HCT116 (cell line): ENCODE measurements at places on chromosomes 3 and 15. TPM values are rescaled to one million over a fixed set of nuclear protein-coding genes. Genes with fewer than 3 reads are reported as not detected.

TF gene
- total RNA-seq, result 10.4 TPM

DNA sequence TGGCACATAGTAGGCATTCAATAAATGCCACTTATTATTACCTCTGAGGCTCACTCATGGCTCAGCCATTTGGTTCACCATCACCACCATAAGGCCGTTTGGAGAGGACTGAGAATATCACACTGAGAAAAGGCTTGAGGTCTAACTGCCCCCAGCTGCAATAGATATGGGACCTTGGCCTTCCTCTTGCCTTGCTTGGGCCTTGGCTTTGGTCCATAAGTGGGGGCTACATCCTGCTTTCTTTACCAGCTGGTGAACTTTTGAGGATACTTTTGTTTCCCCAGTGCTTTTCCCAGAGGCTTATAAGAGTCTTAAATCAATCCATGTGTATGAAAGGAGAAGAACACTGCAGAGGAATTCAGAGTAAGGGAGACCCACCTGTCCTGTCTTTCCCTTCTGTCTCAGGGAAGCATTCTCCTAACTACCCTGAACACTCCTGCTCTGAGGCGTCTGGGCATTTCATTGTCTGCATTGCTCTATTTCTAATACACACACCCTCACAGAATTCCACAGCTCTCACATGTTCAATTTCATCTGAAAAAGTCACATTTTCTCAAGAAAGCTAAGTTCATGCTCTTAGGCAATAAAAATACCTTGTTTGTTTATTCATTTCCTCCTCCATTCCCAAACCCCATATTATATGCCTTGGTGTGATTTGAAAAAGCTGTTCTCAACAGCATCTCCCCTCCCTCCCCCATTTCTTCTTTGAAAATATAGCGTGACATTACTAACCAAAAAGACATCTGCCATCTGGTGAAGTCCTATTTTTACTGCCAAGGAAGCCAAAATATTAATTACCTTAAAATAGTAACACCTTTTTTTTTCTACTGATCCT is 22.5 kb upstream of the KCNMB2 start:
- no peak for DNase-seq

DNA sequence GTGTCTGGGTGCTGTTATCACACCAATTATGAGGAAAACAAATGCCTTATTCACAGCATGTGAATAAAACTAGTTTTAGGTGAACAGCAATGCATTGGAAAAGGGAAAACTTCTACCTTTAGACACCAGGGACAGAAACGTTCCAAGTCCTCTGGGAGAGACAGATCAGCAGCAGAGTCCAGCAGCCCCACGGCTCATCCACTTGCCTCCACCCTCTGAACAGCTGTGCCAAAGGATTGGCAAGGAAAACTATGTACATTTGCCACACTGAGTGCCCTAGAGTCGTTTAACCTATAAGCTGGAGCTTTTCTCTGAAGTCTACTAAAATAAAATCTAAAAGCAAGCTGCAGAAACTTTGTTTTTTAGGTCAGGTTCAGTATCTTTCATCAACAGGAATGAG is 107.7 kb upstream of the EIF1B start:
- no peak for DNase-seq

GRCh38 chr3:106209482-106209881 is 340.7 kb upstream of the CBLB start:
- DNase-seq, result no peak

SCAANT1 gene
- total RNA-seq, result not detected

SPTBN5 gene
- 0.96 TPM for total RNA-seq

- DNase-seq, result no peak
Measured at GRCh38 chr15:74889390-74889882, 406 bp upstream of the MPI start.

SLC27A2 gene
- 14.0 TPM for total RNA-seq

DNA sequence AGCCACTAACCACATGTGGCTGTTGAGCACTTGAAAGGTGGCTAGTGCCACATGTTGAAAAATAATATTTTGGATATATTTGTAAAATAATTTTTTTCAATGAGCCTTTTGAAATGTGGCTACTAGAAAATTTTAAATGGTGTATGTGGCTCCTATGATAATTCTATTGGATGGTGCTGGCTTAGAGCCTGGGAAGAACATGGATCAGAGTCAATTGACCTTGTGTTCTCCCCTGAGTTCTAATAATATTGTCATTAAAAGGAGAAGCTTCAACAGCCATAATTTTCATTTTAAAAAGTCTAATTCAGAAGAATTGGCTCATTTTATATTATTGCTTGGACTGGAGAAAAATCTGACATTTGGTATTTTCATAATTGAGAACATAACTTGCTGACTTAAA is 167.3 kb downstream of the LPP start:
- no peak for DNase-seq

DNA sequence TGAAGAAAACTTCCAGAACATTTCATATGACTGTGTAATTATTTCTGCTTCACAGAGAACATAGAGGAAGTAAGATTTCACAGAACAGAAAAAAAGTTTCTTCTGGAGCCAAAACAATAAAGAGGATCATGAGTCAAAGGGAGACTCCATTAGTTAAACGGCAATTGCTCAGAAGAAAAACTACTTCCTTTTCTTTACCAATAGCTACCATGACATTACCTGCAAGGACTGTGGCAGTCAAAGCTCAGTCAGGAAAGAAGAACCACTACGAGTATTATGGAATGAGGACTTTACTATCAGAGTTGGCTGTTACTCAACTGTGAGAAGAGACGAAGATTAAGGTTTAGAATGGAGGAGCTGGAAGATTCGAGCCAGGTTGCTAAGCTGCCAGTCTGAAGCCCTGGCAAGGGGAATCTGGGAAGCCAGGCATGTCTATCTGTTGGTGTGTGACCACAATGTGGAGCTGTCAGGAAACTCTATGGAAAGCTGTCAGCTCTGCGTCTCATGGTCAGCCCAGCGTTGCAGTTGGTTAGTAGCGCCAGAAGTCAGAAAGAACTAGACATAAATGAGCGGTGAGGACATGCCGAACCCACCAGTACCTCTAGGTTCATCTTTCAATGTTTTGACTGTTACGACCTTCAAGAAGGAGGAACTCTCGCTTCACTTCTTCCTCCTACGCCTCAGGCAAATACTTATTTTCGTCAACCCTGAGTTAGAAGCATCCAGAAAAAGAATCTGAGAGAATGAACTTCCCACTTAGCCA is 604.3 kb downstream of the FGF12 start:
- no peak for DNase-seq

MUSTN1 gene
- total RNA-seq, result 0.44 TPM

GRCh38 chr3:136109499-136109898 is 86.6 kb downstream of the MSL2 start:
- no peak for DNase-seq

HHATL gene
- total RNA-seq, result 0.52 TPM

SCN5A gene
- total RNA-seq, result 11.5 TPM

PPARG gene
- total RNA-seq, result 71.6 TPM

GRCh38 chr3:195227871-195228270 is 43.1 kb downstream of the XXYLT1 start:
- no peak for DNase-seq

GRCh38 chr3:108006077-108006771 is 84.6 kb downstream of the CD47 start:
- DNase-seq, result no peak

GRCh38 chr3:14431917-14432834 is 29.8 kb downstream of the SLC6A6 start:
- DNase-seq, result peak; percentile 74

DNAJA4 gene
- total RNA-seq, result 66.6 TPM

DNA sequence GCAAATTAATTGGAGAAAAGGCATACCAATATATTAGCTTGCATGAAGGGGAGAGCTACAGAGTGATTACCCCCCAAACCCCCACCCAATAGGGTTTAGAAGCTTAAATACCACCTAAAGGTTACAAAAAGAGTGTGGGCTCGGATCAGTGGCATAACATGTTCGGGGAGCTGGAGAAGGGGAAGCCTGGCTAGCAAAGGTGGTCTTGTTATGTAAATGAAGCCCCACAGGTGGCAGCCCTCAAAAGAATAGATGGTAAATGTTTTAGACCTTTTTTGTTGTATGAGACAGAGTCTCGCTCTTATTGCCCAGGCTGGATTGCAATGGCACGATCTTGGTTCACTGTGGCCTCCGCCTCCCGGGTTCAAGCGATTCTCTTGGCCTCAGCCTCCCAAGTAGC is 10.9 kb upstream of the PXK start:
- DNase-seq, result no peak

FETUB gene
- total RNA-seq, result not detected

TRMT10C gene
- 36.4 TPM for total RNA-seq

C3orf70 gene
- total RNA-seq, result not detected

CXCR6 gene
- not detected for total RNA-seq

- no peak for DNase-seq
Measured at GRCh38 chr3:7392206-7392605, 531.3 kb downstream of the GRM7 start.

DNA sequence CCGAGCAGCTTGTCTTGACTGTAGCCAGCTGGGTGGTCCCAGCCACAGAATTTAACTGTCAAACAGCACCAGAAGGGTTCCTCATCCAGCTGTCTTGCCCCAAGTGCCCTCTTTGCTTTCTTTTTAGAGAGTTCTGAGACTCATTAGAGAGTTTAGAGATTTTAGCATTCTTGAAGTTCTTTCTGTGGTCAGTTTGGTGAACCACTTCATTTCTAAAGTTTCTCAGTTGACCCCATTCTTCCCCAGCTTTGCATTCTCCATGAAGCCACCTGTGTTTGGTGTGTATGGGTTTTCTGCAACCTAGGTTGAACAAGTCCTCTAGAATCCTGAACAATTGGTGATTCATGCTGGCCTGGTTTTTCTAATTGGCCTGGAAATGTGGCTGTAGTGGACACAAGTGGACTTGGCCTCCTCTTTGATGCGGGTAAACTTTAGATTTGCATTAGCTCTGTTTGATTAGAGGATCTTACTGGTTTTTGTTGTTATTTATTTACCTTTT is 33.7 kb downstream of the FLNB start:
- no peak for DNase-seq

DNA sequence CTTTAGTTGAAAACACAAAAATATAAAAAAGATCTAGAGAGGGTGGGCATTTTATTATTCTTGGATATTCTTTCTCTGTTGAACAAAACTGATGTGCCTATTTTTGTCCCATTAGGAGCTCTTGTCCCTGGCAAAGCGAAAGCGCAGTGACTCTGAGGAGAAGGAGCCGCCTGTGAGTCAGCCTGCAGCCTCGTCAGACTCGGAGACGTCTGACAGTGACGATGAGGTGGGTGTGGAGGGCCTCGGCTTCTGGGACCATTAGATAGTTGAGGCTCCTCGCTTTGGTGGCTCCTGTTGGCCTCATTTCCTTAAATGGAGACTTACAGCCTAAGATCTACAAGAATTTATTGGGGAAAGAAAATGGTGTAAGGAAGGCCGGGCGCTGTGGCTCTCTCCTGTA is 21.3 kb downstream of the RTF1 start:
- DNase-seq, result no peak

GRCh38 chr15:89400116-89400781 is 65.6 kb upstream of the POLG start:
- no peak for DNase-seq

- no peak for DNase-seq
Measured at GRCh38 chr15:101103598-101103997, 148.2 kb downstream of the CHSY1 start.

ADAMTS17 gene
- total RNA-seq, result 4.2 TPM

GRCh38 chr3:177468816-177469215 is 271.5 kb upstream of the TBL1XR1 start:
- DNase-seq, result no peak

GRCh38 chr3:54621184-54621583 is 306.7 kb downstream of the LRTM1 start:
- DNase-seq, result no peak

DNA sequence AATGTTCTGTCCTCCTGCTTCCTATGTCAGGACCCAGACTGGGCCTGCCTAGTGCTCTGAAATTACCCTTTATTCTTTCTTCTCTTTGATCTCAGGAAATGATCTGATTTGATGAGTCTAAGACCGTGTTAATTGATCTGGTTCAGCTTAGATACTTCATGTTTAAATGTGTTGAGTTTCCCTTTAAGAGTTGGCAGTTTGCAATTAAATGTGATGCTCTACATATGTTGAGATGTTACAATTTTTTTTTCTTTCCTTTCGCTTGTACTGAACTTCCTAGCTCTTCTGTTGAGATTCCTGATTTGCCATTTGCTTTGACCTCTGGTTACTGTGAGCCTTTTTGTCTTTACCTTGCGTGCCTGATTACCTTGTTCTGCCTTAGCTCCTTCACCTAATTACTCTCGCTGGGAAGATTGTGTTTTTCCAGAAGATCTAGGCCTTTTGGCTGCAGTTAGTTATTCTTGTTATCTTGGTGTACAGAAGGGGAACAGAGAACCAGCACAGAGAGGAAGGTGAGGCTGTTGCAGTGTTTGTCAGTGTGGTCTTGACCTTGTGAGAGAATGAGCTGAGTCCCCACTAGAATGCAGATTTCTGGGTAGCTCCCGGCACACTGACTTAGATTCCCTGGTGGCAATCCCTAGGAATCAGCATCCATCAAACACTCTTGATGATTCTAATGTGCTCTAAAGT is 203.6 kb downstream of the EDEM1 start:
- no peak for DNase-seq

- no peak for DNase-seq
Measured at GRCh38 chr3:73597476-73597875, 27.3 kb downstream of the PDZRN3 start.

DNA sequence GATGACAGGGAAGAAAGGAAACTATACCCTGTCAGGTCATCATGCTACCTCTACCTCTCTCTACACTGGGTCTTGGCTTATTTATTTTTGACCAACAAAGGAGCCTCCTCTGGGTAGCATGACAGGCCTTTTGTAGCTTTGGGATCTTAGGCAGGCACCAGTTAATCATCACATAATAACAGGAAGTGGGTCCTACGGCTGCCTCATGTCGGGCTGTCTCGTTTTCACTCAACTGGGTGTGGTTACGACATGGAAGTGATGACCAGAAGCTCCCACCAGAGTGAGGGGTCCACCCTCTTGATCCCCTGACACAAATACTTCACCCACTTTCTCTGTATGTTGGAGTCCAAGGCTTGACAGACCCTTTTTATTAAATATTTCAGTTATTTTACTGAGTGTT is 105.3 kb downstream of the CD47 start:
- no peak for DNase-seq

GRCh38 chr3:9216736-9217135 is 32.7 kb downstream of the SRGAP3 start:
- no peak for DNase-seq

- DNase-seq, result no peak
Measured at GRCh38 chr15:89178307-89178977, 42.9 kb downstream of the RLBP1 start.

MRAS gene
- total RNA-seq, result 13.5 TPM
